ENCODE measurements at places on chromosomes 3 and 15. TPM values are rescaled to one million over a fixed set of nuclear protein-coding genes. Genes with fewer than 3 reads are reported as not detected.
A peak's percentile ranks its signal among the peaks of the same experiment; 100 is the strongest.

Gene ELL3
- polyA plus RNA-seq: 0.89 TPM

Gene DUOXA2
- polyA plus RNA-seq: not detected

Gene GOLGA8J
- not detected for polyA plus RNA-seq

Gene ZNF501
- 1.1 TPM for polyA plus RNA-seq

DNA sequence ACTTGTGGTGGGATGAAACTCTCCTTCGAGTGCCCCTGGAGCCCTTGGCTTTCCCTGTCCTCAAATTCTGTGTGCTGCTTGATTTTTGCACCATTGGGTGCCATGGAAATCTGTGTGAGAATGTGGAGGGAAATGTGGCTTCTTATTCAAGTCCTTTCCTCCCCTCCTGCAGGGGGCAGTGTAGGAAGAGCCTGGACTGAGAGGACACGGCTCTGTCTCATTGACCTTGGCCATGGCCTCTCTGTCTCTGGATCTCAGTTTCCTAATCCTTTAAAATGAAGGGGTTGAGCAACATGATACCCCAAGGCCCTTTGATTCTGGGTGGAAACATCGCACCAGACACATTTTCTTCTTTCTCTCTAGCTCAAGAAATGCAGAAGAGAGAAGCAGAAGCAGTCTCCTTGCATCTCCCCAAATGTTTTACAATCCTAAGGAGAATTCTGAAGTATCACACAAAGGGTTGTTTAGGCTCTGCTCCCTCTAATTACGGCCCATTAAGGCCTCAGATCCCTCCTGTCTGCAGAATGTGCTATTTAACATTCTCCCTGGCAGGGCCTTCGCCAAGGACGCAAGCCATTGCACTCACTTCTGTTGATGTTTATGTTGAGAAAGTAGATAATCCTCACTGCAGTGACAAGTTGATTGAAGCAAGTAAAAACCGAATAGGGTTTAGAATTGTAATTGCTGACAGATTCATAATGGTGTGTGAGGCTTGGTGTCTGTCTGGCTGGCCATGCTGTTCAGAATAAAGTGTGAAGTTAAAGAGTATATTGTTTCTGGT lies 169.1 kb downstream of the TPRG1 start:
- H3K4me1 ChIP-seq: no peaks in the 10 kb centered on the region
- H3K27me3 ChIP-seq: 0 out of 2 replicates have a peak, but pooled peaks cover 3% of the 10 kb centered on the region
- no peak for DNase-seq

- H3K4me1 ChIP-seq: peaks cover 9% of the 10 kb centered on the region
- H3K27ac ChIP-seq: no peak overlapping the region
- DNase-seq: no peak
- no peaks in the 10 kb centered on the region for H3K27me3 ChIP-seq
Observed at GRCh38 chr3:178342111-178342510, 194.1 kb upstream of the KCNMB2 start.

DNA sequence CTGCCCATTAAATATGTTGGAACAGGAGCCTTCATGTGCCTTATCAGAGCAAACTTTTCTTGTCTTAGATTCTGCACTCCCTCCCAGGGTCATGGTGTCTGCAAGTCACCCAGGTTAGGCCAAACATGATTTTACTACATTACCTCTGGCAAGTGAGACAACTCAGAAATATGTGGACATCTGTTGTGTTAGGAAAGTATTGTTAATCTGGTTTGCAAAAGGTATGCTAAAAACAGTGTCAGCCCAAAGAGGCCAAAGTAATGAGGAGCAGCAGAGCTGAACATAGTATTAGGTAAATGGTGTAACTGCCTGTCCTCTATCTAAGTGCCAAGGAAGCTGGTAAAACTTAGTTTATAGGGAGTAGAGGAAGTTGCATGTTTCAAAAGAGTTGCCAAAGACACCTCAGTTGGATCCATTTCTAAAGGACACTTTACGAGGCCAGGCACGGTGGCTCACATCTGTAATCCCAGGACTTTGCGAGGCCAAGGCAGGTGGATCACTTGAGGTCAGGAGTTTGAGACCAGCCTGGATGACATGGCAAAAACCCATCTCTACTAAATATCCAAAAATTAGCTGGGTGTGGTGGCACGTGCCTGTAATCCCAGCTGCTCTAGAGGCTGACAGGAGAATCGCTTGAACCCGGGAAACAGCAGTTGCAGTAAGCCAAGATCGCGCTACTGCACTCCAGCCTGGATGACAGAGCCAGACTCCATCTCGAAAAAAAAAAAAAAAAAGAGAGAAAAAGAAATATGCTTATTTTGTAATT lies 22.5 kb upstream of the PPIB start:
- no peak overlapping the region for H3K4me3 ChIP-seq
- peaks cover 9% of the 10 kb centered on the region for H3K4me1 ChIP-seq
- no peaks in the 10 kb centered on the region for H3K27me3 ChIP-seq

DNA sequence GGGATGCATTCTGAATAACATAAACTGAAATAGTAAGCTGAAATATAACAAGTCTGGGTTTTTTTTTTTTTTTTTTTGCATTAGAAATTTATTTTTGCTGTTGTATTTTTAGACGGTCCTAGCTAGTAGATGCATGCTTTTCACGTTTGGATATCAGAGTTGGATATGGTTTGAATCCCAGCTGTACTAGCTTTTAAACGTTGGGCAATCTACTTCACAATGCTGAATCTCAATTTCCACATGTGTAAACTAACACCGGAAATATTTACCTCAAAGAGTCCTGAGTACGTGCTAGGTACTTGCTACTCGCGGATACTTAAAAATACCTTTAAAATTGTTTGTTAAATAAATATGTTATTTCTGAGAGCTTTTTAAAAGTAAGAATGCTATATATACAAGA lies 139.8 kb downstream of the BBX start:
- no peaks in the 10 kb centered on the region for H3K27me3 ChIP-seq
- peak overlapping the region; percentile 38 for H3K4me3 ChIP-seq
- peaks cover 7% of the 10 kb centered on the region for H3K4me1 ChIP-seq
- no peak for DNase-seq
- H3K27ac ChIP-seq: peak overlapping the region; percentile 65

DNA sequence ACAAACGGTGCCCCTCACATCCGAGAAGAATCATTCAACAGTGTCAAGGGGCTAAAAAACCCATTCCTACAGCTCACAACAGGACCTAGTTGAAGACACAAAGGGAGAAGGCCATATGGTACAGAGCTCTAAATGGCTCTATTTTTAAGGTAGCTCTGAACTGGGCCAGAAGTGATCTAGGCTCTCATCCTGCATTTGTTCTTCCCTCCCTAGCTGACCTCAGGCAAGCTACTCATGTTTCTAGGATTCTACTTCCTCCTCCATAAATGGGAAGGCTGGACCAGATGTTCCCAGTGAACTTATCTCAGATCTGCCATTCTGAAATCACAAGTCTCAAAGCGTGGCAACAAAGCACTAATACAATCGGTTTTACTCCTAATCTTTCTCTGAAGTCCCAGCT lies 62.3 kb downstream of the CPNE4 start:
- H3K27me3 ChIP-seq: no peaks in the 10 kb centered on the region
- no peaks in the 10 kb centered on the region for H3K4me1 ChIP-seq
- peak; percentile 17 for DNase-seq

DNA sequence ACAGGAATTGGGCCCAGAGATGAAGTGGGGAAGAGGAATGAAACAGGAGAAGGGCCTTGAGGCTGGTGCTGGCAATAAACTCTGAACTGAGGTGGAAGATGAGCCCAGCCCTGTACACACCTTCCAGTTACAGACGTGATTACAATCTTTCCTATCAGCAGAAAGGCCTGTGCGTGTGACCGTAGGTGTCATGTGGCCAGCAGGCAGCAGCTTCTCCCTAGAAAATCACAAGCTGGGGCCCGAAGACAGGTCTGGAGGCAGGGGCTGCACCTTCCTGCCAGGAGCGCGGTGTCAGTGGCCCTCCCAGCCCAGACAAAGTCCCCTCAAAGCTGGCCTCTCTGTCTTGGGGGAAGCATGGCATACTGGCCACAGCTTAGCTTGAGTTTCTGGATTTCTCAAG lies 16.7 kb upstream of the PIGZ start:
- no peaks in the 10 kb centered on the region for H3K36me3 ChIP-seq
- no peaks in the 10 kb centered on the region for H3K27me3 ChIP-seq
- no peak overlapping the region for H3K27ac ChIP-seq

GRCh38 chr15:36899696-36900095 lies 200.7 kb downstream of the MEIS2 start:
- H3K36me3 ChIP-seq: peaks cover 72% of the 10 kb centered on the region
- H3K27ac ChIP-seq: no peak overlapping the region
- H3K27me3 ChIP-seq: no peaks in the 10 kb centered on the region
- peaks cover 11% of the 10 kb centered on the region for H3K4me1 ChIP-seq
- H3K4me3 ChIP-seq: no peak overlapping the region

- no peak overlapping the region for H3K4me3 ChIP-seq
- H3K4me1 ChIP-seq: no peaks in the 10 kb centered on the region
- no peaks in the 10 kb centered on the region for H3K36me3 ChIP-seq
- no peak for DNase-seq
Observed at GRCh38 chr3:186319945-186320344, 42.1 kb downstream of the DGKG start.

DNA sequence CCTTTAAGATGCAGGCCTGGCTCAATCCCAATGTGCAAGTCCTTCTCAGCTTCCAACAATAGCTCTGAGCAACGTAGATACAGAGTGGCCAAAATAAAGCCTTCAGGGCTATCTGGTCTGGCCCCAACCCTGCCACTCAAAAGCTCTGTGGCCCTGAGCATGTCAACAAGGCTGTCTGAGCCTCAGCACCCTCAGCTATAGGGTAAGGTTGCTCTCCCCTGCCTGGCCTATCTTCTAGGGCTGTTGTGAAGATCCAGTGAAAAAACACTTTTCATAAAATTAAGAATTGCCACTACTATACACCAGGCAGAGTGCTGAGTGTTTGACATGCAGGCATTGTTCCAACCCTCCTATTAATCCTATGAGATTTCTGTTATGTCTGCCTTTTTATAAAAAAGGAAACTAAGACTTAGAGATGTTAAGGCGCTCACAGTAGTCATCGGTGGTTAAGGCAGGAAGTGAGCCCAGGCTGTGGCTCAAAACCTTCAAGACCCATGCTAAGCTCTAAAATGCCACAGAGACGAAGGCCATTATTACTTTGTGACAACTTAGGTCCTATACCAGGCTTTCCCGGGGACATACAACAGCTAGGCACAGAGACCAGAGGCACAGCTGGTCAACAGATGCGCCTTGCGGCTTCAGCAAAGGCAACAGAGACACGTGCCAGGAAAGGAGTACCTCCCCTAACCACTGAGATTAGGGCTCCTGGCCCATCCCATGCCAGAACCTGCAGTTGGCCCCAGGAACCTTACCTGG lies 5.1 kb downstream of the POLG start:
- DNase-seq: no peak
- no peak overlapping the region for H3K4me3 ChIP-seq
- peaks cover 18% of the 10 kb centered on the region for H3K4me1 ChIP-seq
- peak overlapping the region; percentile 11 for H3K27ac ChIP-seq

DNA sequence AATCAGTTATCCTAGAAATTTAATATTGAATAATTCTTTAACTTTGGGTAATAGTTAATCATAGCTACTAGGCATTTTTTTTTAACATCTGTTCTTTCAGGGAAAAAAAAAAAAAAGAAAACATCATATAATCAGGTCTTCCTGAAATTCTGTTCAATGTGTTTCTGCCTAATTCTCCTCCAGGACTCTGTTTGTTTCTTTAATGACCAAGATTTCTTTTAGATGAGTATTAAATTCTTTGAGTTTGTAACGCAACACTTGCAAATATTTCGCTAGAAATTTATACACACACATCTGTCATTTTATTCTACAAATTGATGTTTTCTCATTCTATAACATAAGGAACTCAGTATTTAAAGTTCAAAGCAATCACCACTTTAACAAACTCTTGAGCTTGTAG lies 56.7 kb downstream of the ALCAM start:
- no peaks in the 10 kb centered on the region for H3K27me3 ChIP-seq
- peaks cover 8% of the 10 kb centered on the region for H3K36me3 ChIP-seq
- no peaks in the 10 kb centered on the region for H3K4me1 ChIP-seq
- DNase-seq: no peak
- no peak overlapping the region for H3K4me3 ChIP-seq

GRCh38 chr3:169509780-169510692 lies 153.5 kb downstream of the MECOM start:
- DNase-seq: peak; percentile 28
- peaks cover 12% of the 10 kb centered on the region for H3K4me1 ChIP-seq
- no peaks in the 10 kb centered on the region for H3K36me3 ChIP-seq
- no peak overlapping the region for H3K27ac ChIP-seq

DNA sequence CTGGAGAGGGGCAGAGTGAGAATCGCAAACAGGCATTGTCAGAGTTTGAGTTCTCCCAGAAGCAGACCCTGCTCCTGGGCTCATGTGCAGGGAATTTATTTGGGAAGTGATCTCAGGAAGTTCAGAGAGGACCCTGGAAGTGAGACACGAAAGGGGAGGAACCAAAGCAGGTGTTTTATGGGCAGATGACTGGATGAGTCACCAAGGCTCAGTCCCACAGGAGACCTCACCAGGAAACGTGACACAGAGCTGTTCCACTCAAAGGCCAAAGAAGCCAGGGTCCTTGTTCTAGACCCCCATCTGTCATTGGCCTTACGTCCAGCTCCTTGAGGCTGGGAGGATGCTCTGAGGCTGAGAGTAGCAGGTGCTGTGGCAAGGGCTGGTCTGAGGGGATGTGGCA lies 43.4 kb upstream of the SEC22A start:
- H3K27ac ChIP-seq: no peak overlapping the region
- peaks cover 21% of the 10 kb centered on the region for H3K4me1 ChIP-seq
- peak; percentile 19 for DNase-seq
- no peaks in the 10 kb centered on the region for H3K27me3 ChIP-seq

DNA sequence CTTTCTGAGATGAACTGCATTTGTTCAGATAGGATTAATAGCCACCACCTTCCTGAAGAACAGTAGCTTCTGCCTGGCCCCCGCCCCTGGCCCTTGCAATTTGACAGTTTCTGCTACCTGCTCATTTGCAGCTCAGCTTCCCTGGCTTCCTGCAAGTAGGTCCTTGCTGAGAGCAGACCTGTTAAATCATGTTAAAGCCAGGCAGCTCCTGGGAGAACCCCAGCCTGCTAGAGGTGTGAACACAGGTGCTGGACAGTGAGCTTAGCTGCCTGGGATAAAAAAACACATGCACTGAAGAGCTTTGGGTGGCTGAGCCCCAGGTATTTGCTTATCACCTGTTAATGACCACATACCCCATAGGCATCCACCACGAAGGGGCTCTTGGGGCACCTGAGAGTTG lies 143.4 kb downstream of the PTPRG start:
- no peaks in the 10 kb centered on the region for H3K4me1 ChIP-seq
- no peak overlapping the region for H3K27ac ChIP-seq
- H3K27me3 ChIP-seq: no peaks in the 10 kb centered on the region
- no peak for DNase-seq

DNA sequence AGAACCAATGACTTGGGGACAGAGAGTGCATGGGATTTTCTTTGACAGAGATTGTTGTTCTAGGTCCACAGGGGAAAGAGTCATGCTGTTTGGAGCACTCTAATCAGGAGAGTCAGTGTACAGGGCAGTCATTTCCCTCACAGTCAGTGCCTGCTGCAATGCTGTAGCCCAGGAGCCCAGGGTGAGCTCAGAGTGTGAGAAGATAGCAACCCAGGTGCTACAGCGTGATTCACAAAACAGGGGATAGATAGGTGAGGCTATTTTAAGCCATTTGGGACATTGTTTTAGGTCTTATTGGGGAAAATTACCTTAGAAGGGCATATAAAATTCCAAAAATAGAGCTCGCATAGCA lies 37.3 kb downstream of the LNP1 start:
- no peak overlapping the region for H3K4me3 ChIP-seq
- no peaks in the 10 kb centered on the region for H3K27me3 ChIP-seq
- H3K4me1 ChIP-seq: no peaks in the 10 kb centered on the region
- no peaks in the 10 kb centered on the region for H3K36me3 ChIP-seq
